ENCODE measurements at places on chromosomes 4 and X.

GRCh38 chrX:134324359-134324758 lies 87.4 kb downstream of the CCDC160 start:
- DNase-seq = no peak

DNA sequence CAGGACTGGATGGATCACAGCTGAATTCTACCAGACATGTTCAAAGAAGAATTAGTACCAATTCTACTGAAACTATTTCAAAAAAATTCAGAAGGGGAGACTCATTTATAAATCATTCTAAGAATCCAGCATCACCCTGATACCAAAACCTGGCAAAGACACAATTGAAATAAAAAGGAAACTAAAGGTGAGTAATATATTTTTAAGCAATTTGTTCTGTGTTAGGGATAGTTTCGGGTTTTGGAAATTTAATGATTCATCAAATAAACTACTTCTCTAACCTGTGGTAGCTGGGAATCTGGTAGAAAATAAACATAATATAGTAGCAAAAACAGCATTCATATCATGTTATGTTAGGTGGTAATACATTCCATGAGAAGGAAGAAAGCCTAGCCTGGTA lies 662.2 kb upstream of the BOD1L1 start:
- no peak for DNase-seq

DNA sequence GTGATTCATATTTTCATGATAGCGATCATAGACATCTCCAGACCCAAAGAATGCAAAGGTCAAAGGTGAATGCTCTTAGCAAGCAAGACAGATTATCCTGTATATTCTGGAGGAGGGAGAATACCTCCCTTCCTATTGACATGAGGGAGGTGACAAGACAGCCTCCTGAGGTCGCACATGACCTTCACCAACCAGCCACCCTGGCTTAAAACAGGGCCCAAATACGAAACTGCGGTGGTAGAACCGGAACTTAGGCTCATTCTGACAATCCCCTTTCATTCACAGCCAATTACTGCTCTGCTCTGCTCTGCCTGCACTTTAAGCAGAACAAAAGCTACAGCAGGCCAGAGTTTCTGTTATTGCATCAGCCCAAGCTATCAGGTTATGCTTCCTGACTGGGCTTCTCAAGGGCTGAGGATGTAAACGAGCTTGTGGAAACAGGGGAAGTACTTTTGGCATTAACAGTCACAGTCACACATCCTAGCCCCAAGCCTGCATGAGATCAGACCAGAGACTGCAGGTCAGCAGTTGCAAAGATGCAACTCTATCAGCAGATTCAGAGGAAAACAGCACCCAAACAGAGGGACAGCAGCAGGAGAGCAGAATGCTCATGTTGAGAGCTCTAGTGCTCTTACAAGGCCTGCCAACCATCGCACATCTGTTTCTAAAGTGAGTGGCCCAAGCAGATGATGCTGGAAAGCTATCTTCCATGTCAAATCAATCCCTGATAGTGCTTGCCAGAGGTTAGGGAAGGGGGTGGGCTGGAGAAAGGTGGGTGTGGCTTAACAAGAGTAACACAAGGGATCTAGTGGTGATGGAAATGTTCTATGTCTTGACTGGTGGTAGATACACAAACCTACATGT lies 51.3 kb upstream of the MAP3K15 start:
- DNase-seq = peak; percentile 8

DNA sequence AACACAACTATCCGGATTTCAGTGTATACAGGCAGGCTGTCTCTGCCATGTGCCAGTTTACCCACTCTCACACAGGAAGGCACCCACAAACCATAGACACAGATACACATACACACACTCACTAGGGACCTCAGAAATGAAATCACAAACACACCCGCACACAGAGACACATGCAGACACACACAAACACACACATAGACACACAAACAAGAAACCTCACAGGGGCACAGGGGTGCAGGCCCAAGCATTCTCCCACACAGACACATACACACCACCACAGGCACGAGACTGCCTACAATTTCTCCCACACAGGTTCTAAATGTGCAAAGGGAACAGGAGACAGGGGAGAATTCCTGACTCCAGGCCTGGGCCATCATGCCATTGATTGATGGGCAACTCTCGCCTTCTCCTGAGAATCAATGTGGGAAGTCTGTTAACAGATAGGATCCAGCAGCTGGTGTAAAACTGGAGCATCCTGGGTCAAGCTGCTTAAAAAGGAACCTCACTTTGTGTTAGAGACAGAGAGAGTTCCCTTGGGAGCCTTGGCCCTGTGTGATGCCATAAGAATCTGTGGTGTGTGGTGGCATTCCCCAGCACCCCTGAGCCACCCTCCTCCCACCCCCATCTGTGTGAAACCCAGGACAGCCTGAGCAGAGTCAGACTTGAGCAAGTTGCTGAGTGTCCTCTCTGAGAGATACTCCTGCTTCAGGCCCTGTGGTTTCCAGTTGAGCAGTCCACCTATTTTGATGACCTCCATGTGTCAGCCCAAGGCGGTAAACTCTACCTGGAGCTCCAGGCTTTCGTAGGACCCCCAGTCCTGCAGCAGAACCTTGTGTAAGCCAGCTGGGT lies 33.9 kb downstream of the NBDY start:
- no peak for DNase-seq

GRCh38 chr4:110668463-110669235 lies 45.8 kb upstream of the PITX2 start:
- peak; percentile 93 for DNase-seq

GRCh38 chrX:77771601-77772000 lies 14.4 kb downstream of the ATRX start:
- no peak for DNase-seq

GRCh38 chr4:134001057-134001456 lies 200.5 kb downstream of the PABPC4L start:
- no peak for DNase-seq

DNA sequence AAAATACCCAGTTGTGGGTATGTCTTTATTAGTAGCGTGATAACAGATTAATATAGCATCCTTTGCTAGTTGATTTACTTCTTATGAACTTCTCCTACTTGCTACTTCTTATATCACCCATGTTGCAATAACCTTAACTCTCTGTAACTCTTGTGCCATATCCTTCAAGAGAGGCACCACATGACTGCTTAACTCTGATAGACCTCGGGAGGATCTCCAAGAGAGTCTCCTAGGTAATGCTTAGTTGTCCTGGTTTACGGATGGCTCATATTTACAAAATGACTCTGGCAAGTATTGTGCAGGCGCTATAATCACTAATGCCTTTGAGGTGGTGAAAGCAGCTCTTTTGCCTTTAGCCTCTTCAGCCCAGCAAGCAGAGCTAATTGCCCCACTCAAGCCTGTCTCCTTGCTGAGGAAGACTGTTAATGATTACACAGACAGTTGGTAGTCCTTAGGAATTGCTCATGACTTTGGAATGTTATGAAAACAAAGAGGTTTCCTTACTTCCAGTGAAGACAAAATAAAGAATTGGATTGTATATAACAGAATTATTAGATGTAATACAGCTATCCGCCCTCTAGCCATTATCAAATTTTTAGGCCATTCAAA lies 1305.8 kb downstream of the PCDH7 start:
- no peak for DNase-seq

DNA sequence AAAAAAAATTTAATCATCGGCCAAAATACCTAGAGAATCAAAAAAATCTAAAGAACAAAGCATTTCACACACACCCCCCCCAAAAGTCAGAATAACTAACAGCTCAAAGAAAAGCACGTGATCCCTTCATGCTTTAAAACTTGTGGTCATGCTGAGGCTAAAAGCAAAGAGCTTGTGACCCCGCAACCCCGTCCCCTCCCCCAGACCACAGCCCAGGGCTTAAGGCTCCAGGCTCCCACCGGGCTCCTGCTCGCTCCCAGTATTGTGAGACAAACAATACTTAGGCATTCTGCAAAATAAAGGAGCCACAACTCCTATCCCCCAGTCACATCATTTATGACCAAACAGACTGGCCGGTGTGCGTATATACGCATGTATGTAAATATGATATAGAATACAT lies 62.1 kb upstream of the CCDC160 start:
- DNase-seq = no peak

DNA sequence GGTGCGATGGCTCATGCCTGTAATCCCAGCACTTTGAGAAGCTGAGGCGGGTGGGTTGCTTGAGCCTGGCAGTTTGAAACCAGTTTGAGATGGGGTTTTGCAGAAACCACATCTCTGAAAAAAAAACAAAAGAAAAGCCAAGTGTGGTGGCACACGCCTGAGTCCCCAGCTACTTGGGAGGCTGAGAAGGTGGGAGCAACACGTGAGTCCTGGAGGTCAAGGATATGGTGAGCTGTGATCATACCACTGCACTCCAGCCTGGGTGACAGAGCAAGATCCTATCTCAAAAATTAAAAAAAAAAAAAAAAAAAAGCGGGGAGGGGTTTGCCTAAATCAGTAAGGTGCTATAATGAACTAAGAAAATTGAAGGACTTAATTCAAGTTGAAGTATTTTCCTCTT lies 58.2 kb upstream of the TBC1D14 start:
- DNase-seq = no peak

- no peak for DNase-seq
Measured at GRCh38 chrX:46485897-46486296, 59.3 kb downstream of the ZNF674 start.

DNA sequence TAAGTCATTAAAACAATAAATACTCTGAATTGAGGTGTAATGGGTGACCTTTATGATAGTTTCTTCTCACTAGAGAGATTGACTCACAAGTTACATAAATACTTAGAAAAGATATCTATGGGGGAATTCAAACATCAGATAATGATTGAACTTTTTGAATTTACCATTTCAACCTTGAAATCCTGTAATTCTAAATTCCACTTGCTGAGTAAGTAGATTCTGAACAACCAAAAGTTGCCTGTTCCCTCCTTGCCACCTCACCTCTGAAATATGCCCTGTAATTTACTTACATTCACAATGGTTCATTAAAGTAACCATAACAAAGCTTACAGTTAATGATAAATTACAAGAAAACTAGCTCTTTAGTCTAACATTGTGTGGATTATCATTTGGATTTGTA lies 43.3 kb upstream of the SLC39A8 start:
- no peak for DNase-seq

DNA sequence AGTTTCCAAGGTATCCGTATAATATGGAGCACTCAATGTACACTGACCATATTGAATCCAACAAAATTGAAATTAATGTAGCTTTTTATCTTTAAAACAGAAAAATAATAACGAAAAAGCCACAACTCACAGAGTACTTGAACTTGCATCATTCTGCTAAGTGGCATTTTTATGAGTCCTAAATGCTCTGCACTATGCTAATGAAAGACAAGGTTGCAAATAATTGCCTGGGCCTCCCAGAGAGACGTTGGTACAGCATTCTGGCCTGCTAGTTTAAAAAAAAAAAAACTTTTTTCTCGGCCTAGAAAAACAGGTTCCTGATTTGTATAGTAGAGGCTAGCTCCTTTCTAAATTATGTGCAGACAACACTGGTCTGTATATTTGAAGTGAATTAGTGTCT lies 4.3 kb upstream of the FAM9B start:
- no peak for DNase-seq

DNA sequence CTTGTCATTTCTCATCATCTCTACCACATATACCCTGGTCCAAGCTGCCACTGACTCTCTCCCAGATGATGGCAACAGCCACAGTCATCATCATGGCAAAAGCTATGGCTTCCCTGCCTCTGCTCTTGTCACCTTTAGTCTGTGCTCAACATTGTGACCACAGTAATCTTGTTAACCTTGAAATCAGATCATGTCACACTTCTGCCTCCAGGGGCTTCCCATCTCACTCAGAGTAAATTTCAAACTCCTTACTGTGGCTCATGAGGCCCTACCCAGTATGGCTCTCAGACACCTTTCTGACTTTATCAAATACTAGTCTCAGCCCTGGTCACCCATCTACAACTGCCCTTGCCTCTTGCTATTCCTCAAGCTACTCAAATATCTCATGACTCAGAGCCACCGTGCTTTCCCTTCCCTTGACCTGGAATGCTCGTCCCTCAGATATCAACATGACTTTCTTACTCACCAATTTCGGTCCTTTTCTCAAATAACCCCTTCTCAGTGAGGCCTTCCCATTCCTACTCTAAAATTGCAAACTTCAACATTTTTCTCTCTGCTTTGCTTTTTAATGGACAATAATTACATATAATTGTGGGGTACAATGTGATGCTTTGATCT lies 41.1 kb upstream of the STIM2 start:
- DNase-seq = no peak

- DNase-seq = peak; percentile 69
Measured at GRCh38 chr4:71186566-71187403, 152.0 kb upstream of the SLC4A4 start.

DNA sequence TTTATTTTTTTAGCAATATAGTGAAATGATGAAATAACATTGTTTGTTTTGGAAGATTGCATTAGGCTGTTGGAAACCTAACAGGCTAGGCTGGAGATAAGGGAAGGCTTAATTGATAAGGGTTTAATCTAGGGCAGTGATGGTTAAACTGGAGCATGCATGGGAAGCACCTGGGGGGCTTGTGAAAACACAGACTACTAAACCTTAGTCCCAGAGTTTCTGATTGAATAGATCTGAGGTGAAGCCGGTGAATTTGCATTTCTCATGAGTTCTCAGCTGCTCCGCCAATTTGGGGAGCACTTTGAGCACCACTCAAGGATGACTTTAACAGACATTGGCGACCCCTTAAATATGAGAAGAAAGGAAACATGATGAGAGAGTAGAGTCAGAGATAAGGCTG lies 11.5 kb downstream of the STK26 start:
- DNase-seq = no peak

- no peak for DNase-seq
Measured at GRCh38 chr4:175460414-175460813, 351.6 kb downstream of the GPM6A start.

DNA sequence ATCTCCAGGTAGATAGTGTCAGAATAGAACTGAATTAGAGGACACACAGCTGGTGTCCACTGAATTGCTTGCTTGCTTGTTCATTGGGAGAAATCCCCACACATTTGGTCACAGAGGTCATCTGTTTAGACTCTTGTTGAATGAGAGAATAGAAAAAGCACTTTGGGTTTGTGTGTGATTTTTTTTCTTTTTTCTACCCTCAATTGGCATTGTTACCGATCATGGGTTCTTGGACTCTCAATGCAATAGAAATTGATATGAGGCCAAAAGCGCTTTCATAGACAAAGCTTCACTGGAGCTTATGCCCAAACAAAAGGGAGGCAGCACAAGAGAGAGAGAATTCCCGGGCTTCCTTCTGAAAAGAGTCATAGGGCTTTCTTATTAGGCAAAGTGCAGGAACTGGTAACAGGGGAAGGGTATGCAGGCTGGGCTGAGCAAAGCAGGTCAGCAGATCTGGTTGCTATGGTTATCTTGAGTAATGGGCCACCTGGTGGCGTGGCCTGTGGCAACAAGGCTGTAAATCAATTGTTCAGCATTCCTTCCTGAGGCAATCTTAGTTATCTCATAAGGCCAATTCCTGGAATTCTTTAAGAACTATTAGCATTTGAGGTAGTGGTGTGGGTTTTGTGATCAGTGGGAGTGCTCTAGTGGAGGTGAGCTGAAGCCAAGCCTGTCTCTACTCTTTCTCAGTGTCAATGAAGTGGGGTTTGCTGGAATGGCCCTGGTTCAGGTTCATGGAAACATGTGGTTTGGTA lies 5.3 kb upstream of the GPR82 start:
- no peak for DNase-seq

All from umbilical cord (tissue), 2 donors.